ENCODE measurements at places on chromosomes 5 and 9.

GRCh38 chr5:137310051-137310730, 188.9 kb downstream of the SPOCK1 start:
- no peak for DNase-seq

DNA sequence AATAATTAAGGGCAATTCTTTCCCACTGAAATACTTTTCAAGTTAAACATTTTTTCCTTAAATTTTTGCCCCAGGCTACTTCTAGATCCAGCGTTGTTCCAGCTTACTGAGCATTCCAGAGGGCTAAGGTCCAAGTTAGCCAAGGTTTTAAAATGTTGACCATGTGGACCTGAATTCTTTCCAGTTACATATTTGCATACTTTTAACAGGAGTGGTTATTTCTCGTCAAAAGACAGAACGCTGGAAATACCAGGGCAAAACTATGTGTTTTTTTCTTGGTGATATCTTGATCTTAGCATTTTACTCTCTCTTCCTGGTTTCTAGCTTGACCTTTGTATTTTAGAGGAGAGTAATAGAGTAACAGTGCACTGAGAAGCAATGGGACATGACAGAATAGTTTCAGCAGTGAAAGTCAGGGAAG, 32.8 kb downstream of the TMC1 start:
- no peak for DNase-seq

- no peak for DNase-seq
These were observed 26.9 kb upstream of the CKS2 start for GRCh38 chr9:89284076-89284475.

- no peak for DNase-seq
These were observed 41.3 kb upstream of the ROPN1L start for GRCh38 chr5:10400411-10400810.

GRCh38 chr5:110414360-110414759, 312.1 kb downstream of the TMEM232 start:
- DNase-seq, result no peak

- DNase-seq, result no peak
These were observed 10.0 kb upstream of the GRIN1 start for GRCh38 chr9:137128862-137129455.

DNA sequence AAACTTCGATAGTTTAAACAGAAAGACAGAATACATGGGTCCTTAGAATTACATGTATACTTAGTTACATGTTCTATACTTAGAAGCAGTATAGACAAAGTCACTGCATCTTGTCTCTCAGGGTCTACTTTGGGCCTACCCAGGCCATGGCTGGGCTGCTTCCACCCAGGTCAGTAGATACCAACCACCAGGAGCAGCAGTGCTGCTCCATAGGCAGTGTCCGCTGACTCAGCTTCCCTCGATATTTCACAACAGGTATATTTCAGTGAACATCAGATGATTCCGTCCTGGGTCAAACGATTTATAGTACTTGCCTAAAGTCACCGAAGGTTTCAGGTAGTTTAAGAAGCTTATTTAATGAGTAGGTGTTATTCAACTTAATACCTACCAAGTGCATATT, 18.0 kb downstream of the IARS1 start:
- DNase-seq, result no peak

- DNase-seq, result no peak
These were observed 252.2 kb upstream of the PANK3 start for GRCh38 chr5:168831383-168831782.

- DNase-seq, result no peak
These were observed 55.8 kb downstream of the NSD1 start for GRCh38 chr5:177189416-177189815.

GRCh38 chr5:177591690-177592009, 353 bp upstream of the TMED9 start:
- DNase-seq, result no peak

- DNase-seq, result no peak
These were observed 32.7 kb upstream of the ADRA1B start for GRCh38 chr5:159883522-159883950.

- DNase-seq, result no peak
These were observed 223.3 kb downstream of the MEF2C start for GRCh38 chr5:88659529-88660263.

- no peak for DNase-seq
These were observed 6.9 kb upstream of the EXOC3 start for GRCh38 chr5:435961-436640.

GRCh38 chr5:94249430-94249829, 369.0 kb downstream of the KIAA0825 start:
- DNase-seq, result no peak

DNA sequence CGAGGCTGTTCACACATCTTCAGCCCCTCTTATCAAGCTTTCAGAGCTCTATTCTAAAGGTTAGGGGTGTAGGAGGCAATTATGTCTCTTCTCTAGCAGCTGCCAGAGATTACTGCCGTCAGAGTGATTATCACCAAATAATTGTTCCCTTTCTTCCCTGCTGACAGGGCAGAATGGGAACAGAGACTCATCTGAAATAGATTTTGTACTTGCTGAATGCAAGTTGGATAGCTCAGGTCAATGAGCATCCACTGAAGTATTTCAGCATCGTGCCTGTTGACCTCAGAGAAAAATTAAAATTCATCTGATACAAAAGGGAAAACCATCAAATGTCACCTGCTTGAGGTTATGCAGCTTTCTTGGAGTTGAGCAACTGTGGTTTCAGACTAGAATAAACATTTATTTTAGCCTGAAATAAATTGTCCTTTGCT, 213.7 kb upstream of the MAP3K1 start:
- no peak for DNase-seq

- DNase-seq, result no peak
These were observed 122.3 kb upstream of the IL12B start for GRCh38 chr5:159452480-159453167.

- no peak for DNase-seq
These were observed 90.3 kb upstream of the PAM start for GRCh38 chr5:102664616-102665335.

- no peak for DNase-seq
These were observed 11.0 kb downstream of the LPCAT1 start for GRCh38 chr5:1512541-1513291.

DNA sequence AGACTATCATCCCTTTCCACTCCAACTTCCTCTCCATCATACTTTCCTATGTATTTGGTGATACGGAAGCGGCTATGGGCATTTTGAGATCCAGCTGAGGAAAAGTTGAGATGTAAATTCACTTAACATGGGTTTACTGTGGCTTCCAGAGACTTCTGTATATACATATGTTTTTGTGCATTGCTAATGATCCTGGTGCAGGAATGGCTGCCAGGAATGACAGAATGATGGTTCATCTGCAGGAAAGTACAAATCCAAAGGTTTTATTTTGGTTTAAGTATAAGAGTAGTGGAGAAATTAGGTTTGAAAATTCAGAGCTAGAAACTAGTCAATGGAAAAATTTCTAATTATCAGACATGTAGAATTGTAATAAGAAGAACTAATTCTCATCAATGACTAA, 95.0 kb upstream of the PAM start:
- no peak for DNase-seq

- DNase-seq, result peak; percentile 56
These were observed 18.3 kb upstream of the NDST1 start for GRCh38 chr5:150489360-150490295.

DNA sequence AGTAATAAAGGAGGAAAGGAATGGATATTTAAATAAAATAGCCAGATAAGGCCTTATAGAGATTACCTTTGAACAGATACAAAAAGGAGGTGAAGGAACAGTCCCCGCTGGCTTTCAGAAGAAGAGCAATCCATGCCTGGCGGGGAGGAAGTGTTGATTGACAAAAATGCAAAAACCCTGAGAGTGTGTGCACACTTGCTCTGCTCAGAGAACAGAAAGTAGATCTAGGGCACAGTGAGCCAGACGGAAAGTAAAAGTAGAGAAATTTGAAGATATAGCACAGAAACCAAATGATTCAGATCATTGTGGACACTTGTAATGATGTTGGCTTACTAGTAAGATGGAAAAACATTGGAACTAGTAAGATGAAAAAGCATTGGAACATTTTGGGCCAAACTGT, 720.6 kb downstream of the PTPRD start:
- DNase-seq, result no peak

GRCh38 chr9:70069704-70070103, 26.1 kb downstream of the MAMDC2 start:
- DNase-seq, result no peak

DNA sequence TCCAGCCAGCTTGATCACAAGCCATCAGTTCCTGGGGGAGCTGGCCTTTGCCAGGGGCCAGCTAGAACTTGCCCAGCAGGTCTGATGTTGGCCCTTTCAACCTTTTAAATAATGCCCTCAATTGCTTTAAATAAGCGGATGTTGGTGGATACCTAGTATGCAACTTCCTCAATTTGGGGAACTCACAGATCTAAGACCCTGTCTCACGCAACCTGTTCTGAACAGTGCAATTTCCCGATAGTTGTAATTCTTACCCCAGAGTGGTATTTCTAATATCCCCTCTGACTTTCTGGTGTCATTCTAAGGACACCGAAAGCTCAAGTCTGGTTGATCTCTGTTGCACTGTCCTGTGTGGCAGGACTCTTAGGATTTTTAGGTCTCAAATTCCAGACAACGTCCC, 23.1 kb downstream of the GALNT12 start:
- DNase-seq, result no peak

DNA sequence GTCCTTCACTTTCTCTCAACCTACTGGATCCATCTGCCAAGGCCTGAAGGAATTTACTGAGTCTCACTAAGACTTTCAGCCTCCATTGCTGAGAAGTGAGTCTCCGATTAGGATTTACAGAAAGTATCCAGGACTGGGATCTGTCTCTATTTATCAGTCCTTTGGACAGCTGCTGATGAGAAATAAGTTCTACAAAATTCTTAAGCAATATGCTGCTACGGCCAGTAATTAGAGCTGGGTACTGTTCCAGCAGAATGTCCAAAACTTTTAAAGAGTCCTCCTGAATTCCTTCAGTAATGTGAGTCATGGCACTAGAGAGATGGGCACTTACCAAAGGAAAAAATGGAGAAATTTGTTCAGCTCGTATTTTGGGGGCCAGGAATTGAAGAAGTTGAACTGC, 5.9 kb downstream of the TEX10 start:
- DNase-seq, result no peak

- DNase-seq, result peak; percentile 78
These were observed 13.8 kb downstream of the CD74 start for GRCh38 chr5:150398722-150399523.

DNA sequence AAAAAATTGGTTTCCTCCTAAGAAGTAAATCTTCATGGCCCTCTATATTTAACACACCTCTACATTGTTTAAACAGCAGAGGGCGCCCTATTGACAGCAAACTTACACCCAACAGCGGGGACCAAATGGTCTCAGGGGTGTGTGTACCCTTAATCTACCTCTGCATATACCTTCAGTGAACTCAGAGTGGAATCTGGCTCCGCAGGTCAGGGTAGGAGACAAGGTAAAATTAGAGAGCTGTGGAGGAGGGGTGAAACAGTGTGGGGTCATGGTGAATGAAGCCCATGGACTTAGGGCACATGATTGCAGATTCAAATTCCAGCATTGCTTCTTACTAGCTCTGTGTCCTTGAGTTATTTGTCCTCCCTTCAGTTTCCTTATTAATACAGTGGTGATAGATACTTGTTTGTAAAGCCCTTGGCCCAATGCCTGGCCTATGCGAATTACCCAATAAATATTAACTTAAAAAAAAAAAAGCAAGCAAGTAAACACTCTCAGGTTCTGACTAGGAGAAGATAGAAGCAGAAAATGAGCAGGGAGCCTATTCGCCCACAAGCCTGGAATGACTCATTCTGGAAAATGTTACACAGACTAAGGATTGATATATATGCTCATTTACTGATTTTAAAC, 122.9 kb downstream of the CAVIN4 start:
- DNase-seq, result no peak

DNA sequence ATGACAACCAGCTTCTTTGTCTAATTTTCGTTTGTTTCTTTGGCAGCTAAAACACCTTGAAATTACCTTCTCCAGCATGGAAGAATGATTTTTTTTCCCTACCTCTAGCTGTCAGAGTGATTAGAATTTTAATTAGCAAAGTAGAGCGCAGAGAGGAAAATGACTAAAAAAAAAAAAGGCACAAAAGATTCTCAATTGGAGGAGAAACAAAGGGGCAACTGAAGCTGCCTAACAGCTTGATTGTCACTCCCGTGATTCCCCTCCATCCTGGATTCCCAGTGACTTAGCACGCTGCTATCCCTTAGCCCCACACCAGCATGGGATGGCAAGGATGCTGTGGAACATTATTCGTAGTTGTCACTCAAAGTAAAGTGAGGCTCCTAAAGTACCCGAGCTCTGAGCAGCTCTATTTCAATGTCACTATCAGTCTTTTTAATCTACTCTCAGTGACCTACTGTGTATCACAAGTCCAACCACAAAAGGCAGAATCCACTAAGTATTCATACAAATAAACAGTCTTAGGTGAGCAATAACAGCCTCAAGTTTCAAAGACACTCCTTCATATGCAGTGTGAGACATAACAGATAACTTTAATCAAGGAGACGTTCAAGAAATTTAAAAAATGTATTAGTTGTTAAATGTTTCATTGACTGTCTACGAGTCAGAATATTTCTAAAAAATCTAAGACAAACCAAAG, 710.0 kb upstream of the GRAMD2B start:
- no peak for DNase-seq

DNA sequence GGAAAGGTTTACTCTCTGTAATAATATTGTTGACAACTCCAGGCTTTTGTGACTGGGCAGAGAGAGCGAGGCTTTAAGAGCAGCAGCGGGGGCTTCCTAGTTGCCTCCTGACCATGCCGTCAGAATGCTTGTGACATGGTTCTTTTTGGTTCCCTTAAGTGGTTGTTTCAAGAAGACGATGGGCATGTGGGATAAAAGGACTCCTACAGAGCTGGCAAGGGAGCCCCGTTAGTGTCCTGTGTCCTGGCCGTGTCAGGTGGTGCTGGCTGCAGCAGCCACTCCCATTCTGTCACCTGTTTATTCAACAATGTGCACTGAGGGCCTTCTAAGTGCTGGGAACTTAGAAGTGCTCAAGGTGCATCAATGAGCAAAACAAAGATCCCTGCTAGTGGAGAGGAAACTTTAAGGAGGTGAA, 19.7 kb downstream of the LCP2 start:
- no peak for DNase-seq

DNA sequence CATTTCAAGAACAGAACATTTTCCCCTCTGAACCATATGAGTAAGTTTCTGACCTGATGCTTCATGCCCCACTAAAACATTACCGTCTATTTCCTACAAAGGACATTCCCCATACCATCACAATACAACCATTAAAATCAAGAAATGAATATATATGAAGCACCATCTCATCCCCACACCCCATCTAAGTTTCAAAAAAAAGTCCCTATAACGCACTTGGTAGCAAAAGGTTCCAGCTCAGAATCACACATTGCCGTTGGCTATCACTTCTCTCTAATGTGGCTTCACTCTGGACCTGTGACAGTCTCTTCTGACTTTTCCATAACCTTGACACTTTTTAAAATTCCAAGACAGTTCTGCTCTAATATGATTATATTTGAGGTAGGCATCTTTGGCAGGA, 5.9 kb downstream of the EMB start:
- DNase-seq, result no peak

GRCh38 chr5:16776611-16777251, 159.4 kb downstream of the MYO10 start:
- no peak for DNase-seq

DNA sequence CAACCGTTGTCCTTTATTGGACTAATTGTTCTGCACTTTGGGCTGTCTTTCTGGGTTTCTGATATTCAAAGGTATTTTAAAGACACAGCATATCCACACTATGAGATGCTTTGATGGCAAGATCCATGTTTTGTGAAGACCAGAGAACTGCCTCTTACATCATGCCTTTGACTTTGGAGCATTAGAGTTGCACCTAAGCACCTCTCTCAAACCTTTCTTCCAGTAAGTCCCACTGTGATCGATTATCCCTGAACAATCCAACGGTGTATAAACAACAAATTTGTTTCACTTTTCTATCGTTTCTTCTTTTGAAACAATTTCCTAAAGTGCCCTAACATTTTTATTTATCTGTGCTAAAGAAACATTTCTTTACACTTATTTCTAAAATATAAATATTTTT, 144.4 kb downstream of the KCTD16 start:
- DNase-seq, result no peak
